ENCODE measurements at places on chromosomes 2 and 18. TPM values are rescaled to one million over a fixed set of nuclear protein-coding genes. Genes with fewer than 3 reads are reported as not detected.

The VIT gene
- total RNA-seq, result not detected

GRCh38 chr2:9002637-9003365 lies 683 bp downstream of the MBOAT2 start:
- ATAC-seq, result peak; percentile 2

DNA sequence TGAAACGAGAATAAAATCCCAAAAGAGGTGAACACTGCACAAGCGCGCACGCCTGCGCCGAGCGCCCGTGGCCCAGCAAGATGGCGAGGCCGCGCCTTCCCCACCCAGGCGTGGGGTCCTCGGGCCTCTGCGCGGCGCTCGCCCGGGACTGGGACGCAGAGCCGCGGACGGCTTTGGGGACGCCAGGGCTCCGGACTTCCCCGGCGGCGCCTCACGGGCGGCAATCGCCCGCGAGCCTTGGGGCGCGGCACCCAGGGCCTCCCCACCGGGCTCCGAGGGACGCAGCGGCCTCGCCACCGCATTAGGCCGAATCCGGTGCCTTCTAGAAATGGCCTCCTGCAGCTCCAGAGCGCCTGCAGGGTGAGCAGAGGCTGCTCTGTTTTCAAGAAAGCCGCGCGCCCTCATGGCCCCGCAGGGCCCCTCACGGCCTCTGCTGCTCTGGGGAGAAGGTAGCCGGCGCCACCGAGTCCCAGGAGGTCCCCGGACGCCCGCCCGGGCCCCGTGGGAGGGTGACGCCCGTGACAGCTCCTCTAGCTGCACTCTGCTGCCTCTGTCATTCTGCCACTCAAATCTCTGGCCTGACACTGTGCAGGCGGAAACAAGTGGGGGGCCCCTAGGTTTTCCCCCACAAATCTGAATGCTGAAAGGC lies 35.9 kb upstream of the POMC start:
- peak; percentile 56 for ATAC-seq

DNA sequence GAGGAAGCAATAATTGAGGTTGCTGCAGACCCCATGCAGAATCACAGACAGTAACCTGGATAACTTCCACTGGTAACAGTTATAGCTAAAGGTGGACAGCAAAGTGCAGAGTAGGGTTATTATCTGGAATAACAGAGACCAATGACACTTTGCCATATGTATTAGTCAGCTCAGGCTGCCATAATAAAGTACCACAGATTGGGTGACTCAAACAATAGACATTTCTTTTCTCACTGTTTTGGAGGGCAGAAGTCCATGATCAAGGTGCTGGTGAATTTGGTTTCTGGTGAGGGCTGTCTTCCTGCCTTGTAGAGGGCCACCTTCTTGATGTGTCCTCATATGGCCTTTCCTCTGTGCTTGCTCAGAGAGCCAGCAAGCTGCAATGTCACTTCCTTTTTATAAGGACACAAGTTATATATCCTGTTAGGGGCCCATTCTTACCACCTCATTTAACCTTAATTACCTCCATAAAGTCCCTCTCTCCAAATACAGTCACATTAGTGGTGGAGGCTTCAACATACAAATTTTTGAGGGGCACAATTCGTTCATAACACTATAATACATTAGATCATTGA lies 191.0 kb upstream of the LRP1B start:
- no peak for ATAC-seq

The GYPC gene
- total RNA-seq, result 41.7 TPM

- ATAC-seq, result no peak
Observed at GRCh38 chr2:197846777-197847176, 42.4 kb downstream of the PLCL1 start.

- ATAC-seq, result no peak
Observed at GRCh38 chr18:5461041-5461440, 82.8 kb downstream of the EPB41L3 start.

- peak; percentile 50 for ATAC-seq
Observed at GRCh38 chr18:44602845-44603244, 77.8 kb upstream of the SETBP1 start.

The KCNK3 gene
- total RNA-seq, result 0.28 TPM

The GPBAR1 gene
- 0.64 TPM for total RNA-seq

DNA sequence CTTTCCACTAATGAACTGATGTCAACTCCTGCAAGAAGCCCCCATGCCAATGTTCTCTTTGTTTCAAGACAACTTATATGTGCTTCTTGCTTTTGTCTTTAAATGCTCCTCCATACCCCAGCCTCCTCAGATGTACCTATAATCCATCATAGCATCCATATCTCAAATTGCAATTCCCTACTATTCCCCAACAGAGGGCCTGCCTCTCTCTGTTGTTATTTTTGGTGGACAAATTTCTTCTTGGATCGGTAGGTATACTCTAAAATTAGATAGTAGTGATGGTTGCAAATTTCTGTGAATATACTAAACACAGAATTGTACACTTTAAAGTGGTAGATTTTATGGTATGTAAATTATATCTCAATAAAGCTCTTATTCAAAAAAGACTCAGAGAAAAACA lies 820.1 kb downstream of the METTL4 start:
- no peak for ATAC-seq

The VWA3B gene
- total RNA-seq, result 0.36 TPM

DNA sequence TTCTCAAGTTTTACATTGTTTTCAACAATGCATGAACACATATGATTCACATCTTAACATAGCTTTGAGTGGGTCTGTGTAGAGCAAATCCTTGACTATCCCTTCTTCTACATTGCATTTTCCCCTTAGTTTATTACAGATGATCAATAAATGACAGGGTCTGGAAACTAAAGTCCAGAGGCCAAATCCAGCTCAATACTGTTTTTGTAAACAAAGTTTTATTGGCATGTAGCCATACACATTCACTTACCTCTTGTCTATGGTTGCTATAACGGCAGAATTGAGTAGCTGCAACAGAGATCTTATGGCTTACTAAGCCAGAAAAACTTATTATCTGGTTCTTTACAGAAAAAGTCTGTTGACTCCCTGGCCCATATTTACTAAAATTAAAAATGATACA lies 12.8 kb downstream of the FANCL start:
- no peak for ATAC-seq

- ATAC-seq, result no peak
Observed at GRCh38 chr2:8211384-8211783, 470.5 kb upstream of the ID2 start.

DNA sequence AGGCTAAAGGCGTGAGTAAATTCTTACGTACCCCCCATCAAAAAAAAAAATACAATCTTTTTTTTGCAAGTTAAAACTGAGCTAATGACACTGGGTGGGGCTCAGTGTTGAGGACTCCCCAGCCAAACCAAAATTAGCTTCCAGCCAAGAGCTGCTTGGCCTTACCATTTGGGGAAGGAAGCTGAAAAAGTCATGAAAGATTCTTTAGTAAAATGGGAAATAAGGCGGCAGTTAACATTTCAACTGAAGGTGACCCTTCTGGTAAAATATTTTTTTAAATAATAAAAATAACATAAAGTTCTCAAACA lies 16.4 kb downstream of the SMAD7 start:
- ATAC-seq, result no peak

DNA sequence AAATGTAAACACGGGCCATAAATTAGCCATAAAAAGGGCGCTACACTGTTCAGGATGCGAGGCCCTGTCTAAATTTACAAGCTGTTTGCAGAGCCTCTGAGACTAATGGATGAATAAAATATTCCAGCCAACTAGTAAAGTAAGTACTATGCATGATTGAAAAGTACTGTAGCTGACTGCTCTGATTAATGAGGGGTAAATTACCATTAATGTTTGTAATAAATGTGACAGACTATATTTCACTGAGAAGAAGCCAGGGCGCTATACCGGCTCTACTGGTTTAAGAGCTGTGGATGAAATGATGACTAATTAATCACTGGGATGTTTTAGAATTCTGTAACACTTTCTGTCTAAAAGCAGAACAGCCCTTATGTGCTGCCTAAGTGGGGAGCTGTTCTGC lies 54.3 kb upstream of the RGPD4 start:
- peak; percentile 93 for ATAC-seq

DNA sequence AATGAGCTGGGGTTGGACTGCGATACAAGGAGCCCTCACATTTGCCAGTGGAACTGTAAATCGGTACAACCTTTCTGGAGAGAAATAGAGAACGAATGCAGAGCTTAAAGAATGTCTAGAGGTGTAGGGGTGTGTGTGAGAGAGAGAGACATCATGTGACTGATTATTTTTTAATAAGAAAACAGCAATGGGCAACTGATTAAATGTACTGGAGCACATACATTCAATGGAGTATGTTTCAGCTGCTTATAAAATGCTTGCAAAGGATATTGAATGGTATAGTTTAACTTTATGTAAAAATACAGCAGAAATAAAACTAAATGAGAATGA lies 391 bp upstream of the TMEM17 start:
- ATAC-seq, result peak; percentile 28

The NYAP2 gene
- total RNA-seq, result 7.9 TPM

DNA sequence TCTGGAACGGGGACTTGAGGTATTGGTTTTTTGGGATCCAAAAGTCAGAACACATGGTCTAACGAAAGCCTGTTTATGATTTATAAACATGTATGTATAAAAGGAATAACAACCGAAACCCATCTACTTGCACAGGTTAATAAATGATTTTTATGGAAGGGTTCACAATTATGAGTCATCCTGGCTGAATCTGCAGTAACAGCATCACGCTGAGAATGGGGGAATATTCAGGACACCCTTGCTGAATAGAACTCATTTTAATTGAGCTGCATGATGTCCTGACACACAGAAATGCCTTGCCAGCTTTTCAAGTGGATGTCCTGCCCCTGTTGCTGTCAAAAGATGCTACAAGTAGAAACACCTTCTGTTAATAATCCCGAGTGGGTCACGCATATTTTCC lies 54.7 kb upstream of the TGFA start:
- ATAC-seq, result no peak

DNA sequence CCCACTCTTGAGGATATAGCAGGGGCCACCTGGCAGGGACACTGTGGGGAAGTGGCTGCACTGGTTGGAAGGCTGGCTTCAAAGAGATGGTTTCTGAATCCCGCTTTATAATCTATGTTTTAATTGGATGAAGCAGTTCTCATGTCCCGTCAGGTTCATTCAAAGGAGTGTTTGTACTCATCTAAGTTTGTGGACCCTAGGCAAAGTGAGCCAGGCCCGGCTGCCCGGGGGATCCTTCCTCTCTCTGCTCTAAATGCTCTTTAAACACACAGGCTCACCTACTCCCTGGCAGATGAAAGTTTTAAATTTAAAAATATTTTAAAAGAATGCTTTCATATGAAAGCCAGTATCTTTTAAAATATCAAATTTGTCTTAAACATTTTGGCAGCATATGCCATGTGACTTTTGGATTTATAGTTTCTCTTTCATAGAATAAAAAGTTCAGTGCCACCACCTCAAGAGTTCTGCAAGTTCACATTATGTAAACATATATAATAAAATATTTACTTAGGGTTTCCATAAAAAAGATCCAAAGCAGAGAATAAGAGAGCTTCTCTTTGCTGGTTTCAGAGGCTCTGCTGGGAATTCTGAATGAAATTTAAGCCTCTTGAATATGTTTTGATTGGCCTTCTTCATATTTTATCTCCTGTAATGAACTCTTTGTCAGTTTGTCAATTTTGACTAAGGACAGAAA lies 143.5 kb upstream of the ALPP start:
- no peak for ATAC-seq

DNA sequence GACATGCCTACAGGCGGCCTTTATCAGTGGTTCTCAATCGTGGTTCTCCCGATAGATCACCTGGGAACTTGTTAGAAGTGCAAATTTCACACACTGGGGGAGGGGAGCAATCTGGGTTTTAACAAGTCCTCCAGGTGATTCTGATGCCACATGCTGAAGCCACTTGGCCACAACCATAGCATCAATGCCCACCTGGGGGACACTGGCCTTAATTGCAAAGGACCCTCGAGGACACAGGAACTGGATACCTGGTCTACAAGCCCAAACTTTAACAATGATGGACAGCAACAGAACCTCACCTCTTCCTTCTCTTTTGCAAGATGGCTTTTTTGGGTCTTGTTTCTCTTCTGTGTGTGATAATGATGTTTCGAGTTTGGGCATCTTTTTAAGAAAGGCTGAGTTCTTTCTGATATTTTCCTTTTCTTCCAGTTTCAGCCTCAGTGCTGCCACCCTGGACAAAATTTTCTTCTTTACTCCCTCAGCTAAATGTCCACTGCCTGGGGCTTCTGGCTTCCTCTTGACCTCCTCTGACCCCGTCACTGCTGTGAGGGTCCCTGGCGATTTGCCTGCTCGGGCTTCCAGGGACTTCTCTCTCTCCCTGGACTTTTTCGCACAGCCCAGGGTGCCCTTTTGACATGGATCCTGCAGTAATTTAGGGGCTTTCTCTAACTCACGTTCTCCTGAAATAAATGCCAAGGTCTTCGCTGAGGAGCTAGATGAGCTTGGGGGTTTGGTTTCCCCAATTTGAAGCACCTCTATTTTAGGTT lies 94.2 kb downstream of the ALPK2 start:
- no peak for ATAC-seq

The PTMA gene
- total RNA-seq, result 532 TPM

GRCh38 chr2:179939259-179939658 lies 67.8 kb downstream of the CWC22 start:
- no peak for ATAC-seq

DNA sequence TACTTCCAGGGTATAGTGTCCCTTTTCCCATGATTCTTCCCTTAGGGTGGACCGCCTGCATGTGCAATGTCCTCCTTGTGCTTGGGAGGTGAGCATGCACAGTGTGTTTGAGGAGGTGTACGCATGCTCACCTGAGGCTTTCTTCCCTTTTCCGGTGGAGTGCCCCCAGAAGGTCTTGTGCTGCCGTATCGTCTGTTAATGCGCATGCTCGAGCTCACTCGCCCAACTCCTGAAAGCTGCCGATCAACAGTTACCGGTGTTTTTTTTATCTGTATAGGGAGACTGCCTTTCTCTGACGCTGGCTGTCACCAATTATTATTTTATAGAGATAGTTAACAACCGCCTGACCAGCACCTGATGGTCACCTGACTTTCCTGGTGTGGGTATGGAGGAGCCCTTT lies 458.8 kb upstream of the MEX3C start:
- ATAC-seq, result no peak

GRCh38 chr2:7609974-7610373 lies 692.8 kb downstream of the RNF144A start:
- peak; percentile 93 for ATAC-seq

DNA sequence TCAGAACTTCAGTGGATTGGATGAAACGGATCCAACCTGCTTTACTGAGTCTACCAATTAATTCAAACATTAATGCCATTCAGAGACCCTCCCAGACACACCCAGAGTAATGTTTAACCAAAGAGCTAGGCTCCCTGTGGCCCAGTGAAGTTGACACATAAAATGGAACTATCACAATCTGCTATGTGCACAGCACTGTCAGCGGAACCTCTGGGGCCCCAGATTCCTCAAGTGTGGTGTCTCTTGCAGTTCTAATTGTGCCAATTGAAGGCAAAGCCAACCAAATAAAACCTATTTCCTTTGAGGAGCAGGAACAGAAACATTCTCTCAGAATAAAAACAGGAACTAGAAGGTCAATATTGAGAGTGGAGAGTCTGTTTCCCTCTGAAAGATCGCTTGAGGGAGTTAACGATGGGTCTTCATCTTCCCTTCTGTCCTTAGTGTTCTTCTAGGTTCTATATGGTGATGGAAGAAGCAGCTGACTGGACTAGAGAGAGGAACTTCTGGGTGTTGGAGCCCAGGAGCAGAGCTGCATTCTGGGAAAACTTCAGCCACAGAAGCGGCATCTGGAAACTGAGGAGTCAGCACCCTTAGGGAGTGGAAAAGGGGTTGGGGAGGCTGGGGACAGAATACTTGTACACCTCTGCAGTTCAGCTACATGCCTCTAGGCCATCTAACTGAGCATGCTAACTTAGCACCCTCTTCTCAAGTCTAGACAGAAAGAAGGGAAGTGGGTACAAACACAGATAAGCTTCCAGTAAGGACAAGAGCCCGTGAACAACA lies 174.4 kb upstream of the FBXO11 start:
- ATAC-seq, result no peak

The MBP gene
- 13.4 TPM for total RNA-seq

The SLC11A1 gene
- total RNA-seq, result 1.6 TPM

Measured in motor neuron (in vitro differentiated cells).